Activated CD8-positive, alpha-beta memory T cell treated with anti-CD3 and anti-CD28 coated beads for 1 hour (primary cell): ENCODE measurements at places on chromosomes 5 and 9.

- no peak for DNase-seq
Measured at GRCh38 chr5:120614531-120615180, 150.6 kb downstream of the PRR16 start.

GRCh38 chr5:133861161-133861737, 107.2 kb downstream of the C5orf15 start:
- no peak for DNase-seq

DNA sequence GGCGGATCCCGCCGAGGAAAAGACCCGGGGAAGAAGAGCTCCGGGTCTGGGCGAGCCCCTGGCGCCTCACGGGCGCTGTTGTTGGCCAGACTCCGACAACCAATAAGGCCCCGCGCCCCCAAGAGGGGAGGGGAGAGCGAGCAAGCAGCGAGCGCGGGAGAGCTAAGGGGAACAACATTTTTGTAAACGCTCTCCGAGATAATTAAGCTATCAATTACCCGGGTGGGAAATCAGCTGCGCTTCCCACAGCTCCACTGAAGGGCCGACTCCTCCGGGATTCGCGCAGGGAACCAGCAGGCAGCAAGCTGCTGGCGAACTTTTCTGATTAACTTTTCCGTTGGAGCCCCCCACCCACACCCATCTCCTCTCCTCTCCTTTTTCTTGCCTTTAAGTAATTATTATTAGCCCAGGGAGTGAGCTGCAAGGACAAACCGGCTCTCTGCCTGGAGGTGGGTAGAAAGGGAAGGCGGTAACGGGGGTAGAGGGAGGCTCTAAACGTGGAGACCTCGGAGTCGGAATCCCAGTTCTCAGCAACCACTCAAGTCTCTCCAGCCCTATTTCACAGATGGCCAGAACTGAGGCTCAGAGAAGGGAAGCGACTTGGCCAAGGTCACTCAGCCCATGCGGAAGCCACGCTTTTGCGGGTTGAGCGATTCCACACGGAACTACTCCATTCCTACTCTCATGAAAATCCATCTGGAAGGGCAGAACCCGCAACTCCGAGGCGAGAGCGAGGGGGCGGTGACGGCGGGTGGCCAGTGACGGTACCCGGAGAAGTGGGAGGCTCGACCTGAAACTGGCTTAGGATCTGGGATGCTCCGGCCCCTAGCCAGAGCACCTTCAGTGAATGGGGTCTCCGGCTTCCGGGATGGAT, 1.3 kb downstream of the ASTN2 start:
- no peak for DNase-seq

- DNase-seq: no peak
Measured at GRCh38 chr9:100595391-100596199, 17.7 kb downstream of the CAVIN4 start.

DNA sequence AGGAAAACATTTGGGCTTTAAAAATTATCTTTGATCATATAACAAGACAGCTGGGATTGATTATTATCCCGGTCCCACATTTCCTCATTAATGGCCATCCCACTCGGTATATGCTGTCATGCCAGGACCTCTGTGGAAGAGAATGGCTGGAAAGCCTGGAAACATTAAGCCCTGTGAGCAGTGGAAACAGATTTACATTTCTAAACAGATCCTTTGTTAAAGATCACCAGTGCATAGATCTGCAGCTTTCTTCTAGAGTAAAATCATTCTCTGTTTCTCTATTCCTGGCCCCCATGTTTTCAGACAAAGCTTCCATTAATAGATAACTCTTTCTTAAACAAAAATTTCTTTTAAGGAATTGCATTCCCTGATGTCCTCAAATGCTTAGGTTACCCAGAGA, 152.2 kb downstream of the CAVIN4 start:
- DNase-seq: no peak

DNA sequence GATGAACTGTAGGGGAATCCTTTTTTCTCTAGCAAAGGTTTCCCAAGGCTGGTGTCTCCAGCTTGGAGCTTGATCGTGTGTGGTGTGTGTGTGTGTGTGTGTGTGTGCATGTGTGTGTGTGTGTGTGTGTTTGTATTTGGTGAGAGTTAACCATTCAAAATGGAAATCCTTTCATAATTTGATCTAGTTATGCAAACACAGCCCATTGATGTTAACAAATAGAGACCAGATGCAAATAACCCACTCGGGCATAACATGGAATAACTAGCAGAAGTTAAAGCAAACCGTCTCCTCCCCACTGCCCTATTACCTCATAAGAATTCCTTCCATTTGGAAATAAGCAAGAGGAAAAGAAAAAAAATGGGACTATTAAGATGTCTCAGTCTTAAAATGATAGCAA, 24.9 kb upstream of the ZSWIM6 start:
- DNase-seq: no peak

DNA sequence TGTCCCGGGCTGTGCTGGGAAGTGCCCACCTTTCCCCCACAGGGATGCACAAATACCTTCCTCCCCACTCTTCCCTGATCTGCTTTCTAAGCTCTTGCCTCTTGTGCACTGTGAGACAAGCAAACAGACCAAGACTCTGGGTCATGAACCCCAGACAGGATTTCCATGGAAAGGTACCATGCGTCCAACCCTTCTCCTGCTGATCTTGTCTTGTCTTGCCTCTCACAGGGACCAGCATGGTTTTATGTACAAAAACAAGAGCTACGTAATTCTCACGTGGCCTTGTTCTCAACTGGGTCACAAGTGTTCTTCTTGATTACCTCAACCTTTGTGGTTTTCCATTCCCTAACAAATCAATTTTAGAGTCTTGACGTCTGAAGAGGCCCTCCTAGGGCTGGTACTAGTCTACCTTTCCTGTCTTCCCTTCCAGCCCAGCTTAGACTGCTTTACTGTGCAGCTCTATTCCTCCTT, 176.5 kb upstream of the MAP3K1 start:
- DNase-seq: no peak

DNA sequence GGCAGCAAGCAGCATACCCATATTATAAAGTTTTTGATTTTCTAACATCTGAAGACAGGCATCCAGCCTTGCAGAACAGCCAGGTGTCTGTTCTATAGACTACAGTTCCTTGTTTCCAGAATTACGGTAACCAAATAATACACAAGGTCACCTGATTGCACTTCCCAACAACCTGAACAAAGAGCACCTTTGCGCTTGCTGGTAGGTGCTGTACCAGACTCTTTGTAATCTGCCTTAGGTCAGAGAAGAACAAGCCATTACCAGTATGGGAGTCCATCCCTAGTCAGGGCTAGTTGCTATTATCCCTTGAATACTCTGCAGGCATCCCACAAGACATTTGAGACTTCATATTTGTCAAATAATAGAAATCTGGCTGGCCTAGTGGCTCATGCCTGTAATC, 256.2 kb downstream of the ARRDC3 start:
- DNase-seq: no peak

DNA sequence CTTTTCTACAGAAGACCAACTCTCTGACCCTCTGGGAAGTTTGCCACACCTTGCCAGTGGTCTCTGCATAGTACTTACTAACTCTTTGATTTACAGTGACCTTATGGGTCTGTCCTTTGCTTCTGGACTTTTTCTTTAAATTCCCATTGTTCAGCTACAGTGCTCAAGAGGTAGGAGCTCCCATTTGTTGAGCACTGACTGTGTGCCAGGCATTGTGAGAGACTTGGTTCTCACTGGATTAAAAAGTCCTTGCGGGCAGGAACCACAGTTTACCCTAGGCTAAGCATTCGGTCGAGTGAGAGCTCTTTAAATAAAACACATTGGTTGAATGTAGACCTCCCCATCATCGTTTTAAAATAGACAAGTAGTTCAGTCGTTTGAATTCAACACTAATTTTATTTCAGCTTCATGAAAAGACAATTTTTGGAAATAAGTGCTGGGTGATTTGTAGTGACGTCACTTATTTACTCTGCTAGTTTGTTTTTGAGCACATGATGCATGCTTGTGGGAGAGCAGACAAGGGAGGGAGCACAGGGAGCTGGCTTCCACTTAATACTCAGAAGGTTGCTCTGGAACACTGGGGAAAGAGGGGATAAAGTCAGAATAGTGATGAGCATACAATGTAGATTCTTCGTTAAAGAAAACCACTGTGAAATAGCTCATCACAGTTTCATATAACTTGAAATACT, 27.1 kb downstream of the RASGRF2 start:
- DNase-seq: no peak
